Omental fat pad (tissue), 4 donors: ENCODE measurements at places on chromosomes 13 and 19.

GRCh38 chr19:4567584-4568071 is 8.1 kb upstream of the SEMA6B start:
- peak; percentile 55 for DNase-seq

GRCh38 chr19:2260341-2260805 is 4.2 kb upstream of the JSRP1 start:
- DNase-seq: no peak

DNA sequence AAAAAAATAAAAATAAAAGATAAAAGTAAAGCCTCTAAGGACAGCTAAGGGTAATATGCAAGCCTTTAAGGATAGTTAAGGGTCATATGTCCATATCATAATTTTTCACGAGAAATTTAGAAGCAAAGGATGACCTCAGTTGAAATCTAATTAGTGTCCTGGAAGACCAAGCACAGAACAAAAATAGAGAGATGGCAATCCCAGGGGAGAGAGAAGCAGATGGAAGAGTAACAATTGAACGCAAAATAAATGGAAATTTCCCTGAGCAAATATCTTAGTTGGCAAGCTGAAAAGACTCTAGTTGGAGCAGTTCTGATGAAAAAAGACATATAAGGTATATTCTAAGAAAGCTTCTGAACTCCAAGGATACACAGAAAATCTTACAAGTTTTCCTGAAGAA is 275.4 kb downstream of the NALCN start:
- DNase-seq: no peak

DNA sequence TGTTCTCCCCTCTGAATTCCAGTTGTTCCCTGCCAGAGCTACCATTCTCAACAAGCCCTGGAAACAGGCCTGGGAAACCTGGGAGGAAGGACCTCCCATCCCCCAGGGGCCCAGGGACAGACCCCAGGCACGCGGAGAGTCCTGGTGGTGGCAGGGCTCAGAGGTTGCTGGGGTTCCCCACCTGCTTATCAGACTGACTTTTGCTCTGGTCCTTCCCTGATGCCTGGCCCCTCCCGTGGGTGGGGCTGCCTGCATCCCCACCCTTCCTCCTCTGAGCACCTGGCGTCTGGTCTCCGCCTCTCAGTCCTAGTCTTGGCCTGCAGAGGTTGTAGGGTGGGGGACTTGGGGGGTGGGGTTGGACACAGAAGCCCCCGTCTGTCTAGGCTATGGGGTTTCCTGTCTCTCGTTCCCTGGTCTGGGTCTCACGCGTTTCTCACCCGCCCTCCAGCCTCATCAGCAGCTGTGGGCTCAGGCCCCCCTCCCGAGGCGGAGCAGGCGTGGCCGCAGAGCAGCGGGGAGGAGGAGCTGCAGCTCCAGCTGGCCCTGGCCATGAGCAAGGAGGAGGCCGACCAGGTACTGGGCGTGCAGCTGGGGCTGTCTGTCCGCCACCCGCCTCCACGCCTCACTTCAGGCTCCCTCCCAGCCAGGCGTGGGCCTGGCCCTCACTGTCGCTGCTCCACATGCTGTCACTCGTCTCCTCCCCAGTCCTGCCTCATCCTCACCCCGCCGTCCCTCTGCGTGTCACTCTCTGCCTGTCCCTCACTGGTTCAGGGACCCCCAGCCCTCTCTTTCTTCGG is 13.6 kb downstream of the EPN1 start:
- DNase-seq: no peak

GRCh38 chr19:35044317-35045117 is 3.0 kb downstream of the HPN start:
- DNase-seq: peak; percentile 75

DNA sequence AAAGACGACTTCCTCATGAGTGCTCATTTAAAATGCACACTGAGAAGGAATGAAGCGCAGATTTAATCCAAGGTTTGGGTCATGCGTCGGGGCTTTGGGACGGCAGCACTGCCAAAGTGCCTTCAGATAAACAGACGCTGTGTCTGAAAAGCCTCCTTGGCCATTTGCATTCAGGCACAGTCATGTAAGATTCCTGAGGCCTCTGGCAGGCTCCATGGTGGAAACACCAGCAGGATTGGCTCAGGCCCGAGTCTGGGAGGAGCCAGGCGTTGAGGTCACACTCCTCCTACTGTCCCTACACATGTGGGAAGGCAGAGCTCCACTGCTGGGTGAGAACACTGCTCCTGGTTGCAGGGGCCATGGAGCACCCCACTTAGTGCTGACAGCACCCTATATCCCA is 113.3 kb upstream of the KL start:
- no peak for DNase-seq

- DNase-seq: no peak
These were observed 506.3 kb downstream of the UQCRFS1 start for GRCh38 chr19:28706693-28707092.

DNA sequence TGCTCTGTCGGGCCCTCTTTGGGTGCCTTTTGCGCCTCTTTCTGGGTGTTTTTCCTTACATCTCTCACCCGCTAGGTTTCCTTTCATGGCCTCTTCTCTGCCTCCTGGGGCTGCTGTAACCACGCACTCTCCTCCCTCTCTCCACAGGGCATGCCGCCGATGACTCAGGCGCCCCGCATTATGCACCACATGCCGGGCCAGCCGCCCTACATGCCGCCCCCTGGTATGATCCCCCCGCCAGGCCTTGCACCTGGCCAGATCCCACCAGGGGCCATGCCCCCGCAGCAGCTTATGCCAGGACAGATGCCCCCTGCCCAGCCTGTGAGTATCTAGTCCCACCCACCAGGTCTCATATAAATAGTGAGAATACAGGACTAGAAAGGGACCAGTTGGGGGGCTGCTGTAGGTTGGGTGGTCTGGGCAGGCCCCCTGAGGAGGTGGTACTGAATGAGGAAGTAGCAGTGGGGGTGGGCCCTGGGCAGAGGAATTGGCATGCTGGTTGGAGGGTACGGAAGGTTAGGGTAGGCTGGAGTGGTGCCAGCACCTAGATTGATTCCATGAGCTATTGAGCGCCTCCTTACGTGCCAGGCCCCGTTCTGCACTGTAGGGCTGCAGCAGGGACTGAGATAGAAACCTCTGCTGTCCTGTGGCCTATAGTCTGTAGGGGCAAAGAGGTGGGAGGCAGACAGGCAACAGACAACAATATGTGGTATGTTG is 11.9 kb downstream of the SNRPA start:
- DNase-seq: no peak

- DNase-seq: no peak
These were observed 28.3 kb downstream of the TDRD3 start for GRCh38 chr13:60425332-60425731.

- no peak for DNase-seq
These were observed 16.6 kb upstream of the ZNF253 start for GRCh38 chr19:19849056-19849455.

- no peak for DNase-seq
These were observed 788.3 kb upstream of the SLITRK5 start for GRCh38 chr13:86882835-86883234.

GRCh38 chr13:37657134-37657533 is 58.6 kb upstream of the POSTN start:
- DNase-seq: no peak

- peak; percentile 48 for DNase-seq
These were observed 9.1 kb upstream of the OLFM2 start for GRCh38 chr19:9945319-9945966.

- DNase-seq: no peak
These were observed 155.9 kb upstream of the SPRY2 start for GRCh38 chr13:80496721-80497397.

GRCh38 chr19:5542665-5543064 is 25.1 kb downstream of the TINCR start:
- no peak for DNase-seq

GRCh38 chr13:35722458-35723052 is 246.1 kb upstream of the MAB21L1 start:
- DNase-seq: no peak

GRCh38 chr13:114105521-114106225 is 26.8 kb downstream of the RASA3 start:
- DNase-seq: peak; percentile 6

DNA sequence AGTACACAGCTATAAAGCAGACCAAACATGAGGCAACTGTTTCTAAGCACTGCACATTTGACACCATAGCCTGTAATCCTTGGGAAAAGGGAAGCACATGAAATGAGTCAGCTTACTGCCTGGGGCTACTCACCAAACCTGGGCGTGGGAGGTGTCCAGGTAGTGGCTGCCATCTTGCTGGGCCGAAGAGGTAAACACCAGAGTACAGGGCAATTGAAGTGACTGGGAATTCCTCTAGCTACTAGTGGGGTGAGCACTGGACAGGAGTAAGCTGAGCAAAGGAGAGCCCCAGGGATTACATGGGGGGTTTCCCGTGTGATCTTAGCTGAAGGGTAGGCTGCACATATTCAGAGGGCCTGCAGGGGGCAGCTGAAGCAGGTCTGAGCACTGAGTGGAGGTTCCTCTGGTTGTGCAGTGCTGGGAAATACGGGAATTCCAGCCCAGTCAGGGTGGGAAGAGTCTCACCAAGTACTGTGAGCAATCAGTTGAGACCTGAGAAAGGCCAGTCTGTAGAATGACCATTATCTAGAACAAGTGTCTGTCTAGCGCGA is 140.5 kb downstream of the SLC7A1 start:
- no peak for DNase-seq

DNA sequence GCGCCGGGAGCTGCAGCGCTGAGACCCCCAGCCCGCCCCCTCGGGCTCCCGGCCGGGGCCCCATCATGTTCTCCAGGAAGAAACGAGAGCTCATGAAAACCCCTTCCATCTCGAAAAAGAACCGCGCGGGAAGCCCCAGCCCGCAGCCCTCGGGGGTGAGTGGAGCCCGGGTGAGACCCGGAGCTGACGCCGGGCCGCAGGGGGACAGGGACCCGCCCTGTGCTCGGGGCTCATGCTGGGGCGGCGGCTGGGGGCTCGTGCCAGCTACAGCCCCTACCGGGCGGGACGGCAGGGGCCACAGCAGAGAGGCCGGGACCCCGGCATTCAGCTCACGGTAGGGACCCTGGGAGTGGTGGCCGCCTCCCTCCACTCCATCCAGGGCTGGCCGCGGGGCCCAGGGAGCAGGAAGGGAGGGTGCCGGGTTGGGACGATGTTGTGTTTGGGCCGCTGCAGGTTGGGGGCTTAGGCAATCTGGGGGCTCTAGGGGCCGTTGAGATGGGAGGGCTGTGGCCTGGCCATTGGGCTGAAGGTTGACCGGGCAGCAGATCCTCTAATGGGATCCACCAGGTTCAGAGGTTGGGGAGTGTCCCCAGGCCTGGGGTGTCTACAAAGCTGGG is 482 bp downstream of the ARHGAP45 start:
- no peak for DNase-seq

DNA sequence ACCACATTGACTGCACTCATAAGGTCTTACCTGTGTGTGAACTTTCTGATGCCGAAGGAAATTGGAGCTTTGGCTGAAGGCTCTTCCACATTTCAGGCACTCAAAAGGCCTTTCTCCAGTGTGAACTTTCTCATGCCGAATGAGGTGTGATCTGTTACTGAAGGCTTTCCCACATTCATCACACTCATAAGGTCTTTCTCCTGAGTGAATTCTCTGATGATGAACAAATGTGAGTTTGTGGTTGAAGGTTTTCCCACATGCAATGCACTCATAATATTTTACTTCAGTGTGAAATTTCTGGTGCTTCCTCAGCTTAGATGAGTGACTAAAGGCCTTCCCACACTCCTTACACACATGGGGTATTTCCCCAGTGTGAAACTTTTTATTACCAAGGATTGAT is 5.7 kb downstream of the ZNF132 start:
- DNase-seq: no peak

DNA sequence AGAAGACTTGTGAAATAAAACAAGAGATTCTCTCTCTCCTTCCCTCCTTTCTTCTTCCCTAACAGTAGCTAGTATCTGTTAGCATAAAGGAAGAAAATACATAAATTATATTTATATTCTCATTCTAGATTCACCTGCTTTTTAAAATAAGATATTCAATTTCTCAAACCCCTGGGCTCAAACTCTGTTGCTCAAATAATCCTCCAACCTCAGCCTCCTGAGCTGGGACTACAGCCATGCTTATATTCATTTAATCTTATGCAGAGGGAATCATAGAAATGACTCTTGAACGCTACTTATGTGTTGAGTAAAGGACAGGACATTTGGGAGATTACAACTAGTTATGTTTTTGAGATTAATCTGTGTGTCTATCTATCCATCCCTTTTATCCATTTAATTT is 56.2 kb downstream of the GPC5 start:
- no peak for DNase-seq

GRCh38 chr19:35202722-35203688 is 25.5 kb downstream of the FAM187B start:
- no peak for DNase-seq

- no peak for DNase-seq
These were observed 513.0 kb downstream of the IRS2 start for GRCh38 chr13:109273326-109273751.

GRCh38 chr13:99339736-99340397 is 32.7 kb upstream of the GPR183 start:
- DNase-seq: no peak

- no peak for DNase-seq
These were observed 492.4 kb downstream of the SUCLA2 start for GRCh38 chr13:47508527-47509228.
